LHCN-M2 (cell line): ENCODE measurements at places on chromosomes 3 and 15.
A peak's percentile ranks its signal among the peaks of the same experiment; 100 is the strongest.

DNA sequence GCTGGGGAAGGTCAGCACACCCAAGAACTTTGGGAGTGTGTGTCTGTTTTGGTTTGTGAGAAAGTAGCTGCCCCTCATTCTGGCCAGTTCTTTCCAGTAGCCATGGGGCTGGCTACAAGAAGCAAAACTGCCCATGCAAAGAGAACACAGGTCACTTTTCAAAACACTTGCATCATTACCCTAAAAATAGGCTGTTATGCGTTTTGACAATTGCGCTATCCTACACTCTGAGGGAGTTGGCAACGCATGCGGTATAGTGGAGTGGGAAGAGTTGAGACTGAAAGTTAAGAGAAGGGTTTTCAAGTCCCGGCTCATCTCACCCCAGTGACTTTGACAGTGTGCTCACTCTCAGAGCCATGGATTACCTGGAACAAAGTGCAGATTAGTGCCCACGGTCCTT lies 41.8 kb upstream of the MYZAP start:
- DNase-seq, result no peak

DNA sequence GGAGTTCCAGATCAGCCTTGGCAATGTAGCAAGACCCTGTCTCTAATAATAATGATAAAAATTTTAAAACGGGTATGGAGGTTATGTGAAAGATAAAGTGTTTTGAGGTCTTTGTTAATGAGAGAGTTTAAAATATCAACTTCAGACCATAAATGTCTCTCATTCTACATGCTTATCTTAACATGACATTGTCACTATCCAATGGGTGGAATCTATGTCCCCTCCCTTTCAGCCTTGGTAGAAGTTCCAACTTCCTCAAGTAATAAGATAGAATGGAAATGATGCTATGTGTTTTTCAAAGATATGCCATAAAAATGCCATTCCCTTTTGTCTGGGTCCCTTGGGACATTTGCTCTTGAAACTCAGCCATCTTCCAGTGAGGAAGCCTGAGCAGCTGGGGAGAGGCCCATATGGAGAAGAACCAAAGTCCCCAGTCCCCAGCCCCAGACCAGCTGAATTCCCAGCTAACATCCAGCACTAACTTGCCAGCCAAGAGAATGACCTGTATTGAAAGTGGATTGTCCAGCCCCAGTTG lies 17.0 kb downstream of the RPSA start:
- DNase-seq, result peak; percentile 32

- DNase-seq, result no peak
Measured at GRCh38 chr15:64045101-64045435, 1.2 kb downstream of the DAPK2 start.

DNA sequence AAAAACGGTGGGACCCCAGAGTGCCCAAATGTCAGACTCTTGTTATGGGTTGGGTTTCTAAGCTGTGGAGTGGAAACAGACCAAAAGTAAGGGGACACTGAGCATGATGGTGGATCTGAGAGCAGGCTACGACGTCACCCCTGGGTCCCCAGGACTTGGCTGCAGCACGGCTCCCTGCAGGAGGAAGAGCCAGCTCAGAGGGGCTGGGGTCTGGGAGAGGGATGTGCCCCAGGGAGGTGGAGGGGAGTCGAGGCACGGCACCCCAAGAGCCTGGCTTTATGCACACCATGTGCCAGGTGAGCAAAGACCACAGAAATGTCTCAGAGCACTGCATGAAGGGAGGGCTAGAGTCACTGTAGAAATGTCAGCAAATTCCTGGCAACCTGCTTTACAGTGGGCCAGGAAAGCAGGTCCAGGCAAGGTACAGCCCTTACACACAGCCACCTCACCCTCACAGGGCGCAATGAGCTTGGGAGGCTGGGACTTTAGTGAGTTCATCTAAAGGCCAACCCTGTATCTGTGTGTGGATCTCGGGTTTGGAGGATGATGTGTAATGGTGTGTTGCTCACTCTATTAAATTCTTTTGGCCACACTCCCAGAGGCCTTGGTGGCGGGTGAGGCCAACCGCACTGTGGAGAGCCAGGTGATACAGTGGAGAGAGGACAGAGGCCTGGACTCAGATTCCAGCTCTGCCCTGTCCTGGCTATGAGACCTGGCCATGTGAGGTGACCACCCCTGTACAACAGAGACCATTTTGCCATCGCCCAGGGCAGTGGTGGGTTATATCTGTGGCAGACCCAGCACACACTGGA lies 14.1 kb downstream of the CTSH start:
- peak; percentile 86 for DNase-seq
